ENCODE measurements at places on chromosomes 2 and 18. TPM values are rescaled to one million over a fixed set of nuclear protein-coding genes. Genes with fewer than 3 reads are reported as not detected.

Gene GKN1
- total RNA-seq: 2.0 TPM

Gene RNU2-63P
- not detected for total RNA-seq

Gene EPAS1
- total RNA-seq: 13.5 TPM

Gene POTEF
- not detected for total RNA-seq

Gene PROKR1
- 0.25 TPM for total RNA-seq

Gene POTEI
- total RNA-seq: under 0.01 TPM

Gene MPP4
- 0.25 TPM for total RNA-seq

Gene LYPD1
- total RNA-seq: 24.1 TPM

Gene TLX2
- total RNA-seq: not detected

Gene CERKL
- 1.2 TPM for total RNA-seq

Gene CENPA
- total RNA-seq: 1.2 TPM

Data from temporal lobe (tissue), 4 donors.